Muscle of leg (tissue), 16 donors: ENCODE measurements at places on chromosomes 6 and 20. TPM values are rescaled to one million over a fixed set of nuclear protein-coding genes. Genes with fewer than 3 reads are reported as not detected.

GRCh38 chr6:154308986-154309385 lies 47.6 kb downstream of the IPCEF1 start:
- H3K4me1 ChIP-seq = no peaks in the 10 kb centered on the region
- no peaks in the 10 kb centered on the region for H3K36me3 ChIP-seq
- H3K27ac ChIP-seq = no peak overlapping the region
- H3K27me3 ChIP-seq = no peaks in the 10 kb centered on the region
- H3K4me3 ChIP-seq = no peak overlapping the region

DNA sequence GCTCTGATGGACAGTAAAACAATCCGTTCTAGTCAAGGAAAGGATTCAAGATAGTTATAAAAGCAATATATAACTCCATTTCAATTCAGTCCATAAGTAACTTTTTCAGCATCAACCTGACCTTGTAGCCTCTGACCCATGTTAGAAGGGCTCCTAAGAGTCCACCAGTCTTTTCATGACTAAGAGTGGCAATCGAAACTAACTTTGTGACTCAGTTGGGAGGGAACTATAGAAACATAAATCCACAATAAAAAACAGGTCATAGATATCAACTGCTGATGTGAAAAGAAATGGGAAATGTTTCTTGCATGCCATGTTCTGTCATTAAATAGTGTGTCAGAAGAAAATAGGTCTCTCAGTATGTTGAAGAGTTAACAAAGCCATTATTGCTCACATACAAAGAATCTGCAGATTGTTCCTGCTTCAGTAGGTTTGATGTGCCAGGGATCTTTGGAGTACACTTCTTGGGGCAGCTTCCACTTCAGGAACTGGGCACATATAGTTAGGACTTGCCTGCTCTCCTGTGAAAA lies 16.2 kb upstream of the RBL1 start:
- H3K36me3 ChIP-seq = no peaks in the 10 kb centered on the region
- H3K4me3 ChIP-seq = no peak overlapping the region
- no peaks in the 10 kb centered on the region for H3K27me3 ChIP-seq
- DNase-seq = no peak
- no peaks in the 10 kb centered on the region for H3K4me1 ChIP-seq

DNA sequence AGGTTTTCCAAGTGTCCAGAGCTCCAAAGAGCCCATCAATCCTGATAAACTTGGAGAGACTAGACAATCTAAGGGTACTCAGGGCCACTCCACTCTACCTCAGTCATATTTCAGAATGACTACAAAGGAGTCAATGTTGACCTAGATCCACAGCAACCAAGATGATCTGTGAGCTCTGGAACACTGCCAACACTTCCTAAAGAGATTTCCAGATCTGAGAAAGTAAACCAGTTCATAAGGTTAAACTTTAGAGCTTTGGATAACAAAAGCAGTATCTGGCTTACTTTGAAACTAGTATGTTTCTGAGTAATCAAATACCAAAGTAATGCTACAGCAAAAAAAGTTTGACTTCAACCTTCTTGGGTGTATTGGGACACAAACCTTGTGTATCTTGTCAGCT lies 122.7 kb downstream of the BTBD9 start:
- H3K27ac ChIP-seq = no peak overlapping the region
- no peaks in the 10 kb centered on the region for H3K36me3 ChIP-seq
- no peaks in the 10 kb centered on the region for H3K4me1 ChIP-seq
- H3K4me3 ChIP-seq = no peak overlapping the region

RIPOR3 gene
- 5.0 TPM for total RNA-seq

EFCAB8 gene
- 0.22 TPM for total RNA-seq

- DNase-seq = no peak
- H3K27me3 ChIP-seq = no peaks in the 10 kb centered on the region
- H3K4me1 ChIP-seq = no peaks in the 10 kb centered on the region
Measured at GRCh38 chr6:170375661-170376060, 69.1 kb downstream of the FAM120B start.

DNA sequence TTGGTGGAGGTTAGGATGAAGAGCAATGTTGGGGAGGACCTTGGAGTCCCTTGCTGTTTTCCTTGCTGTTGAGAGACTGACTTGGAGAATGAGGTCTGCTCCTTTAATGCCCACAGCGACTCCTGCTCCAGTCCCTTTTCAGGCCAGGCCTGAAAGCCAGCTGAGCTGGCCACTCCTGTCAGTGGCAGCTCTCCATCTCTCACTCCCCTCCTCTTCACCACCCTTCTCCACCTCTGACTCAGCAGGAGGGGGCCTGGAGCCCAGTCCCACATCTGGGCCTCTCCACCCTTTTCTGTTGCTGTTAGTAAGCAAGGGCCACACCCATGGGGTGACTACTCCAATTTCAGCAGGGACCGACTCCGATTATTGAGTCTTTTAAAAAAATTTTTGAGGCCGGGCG lies 2.2 kb downstream of the SNX21 start:
- peaks cover 29% of the 10 kb centered on the region for H3K36me3 ChIP-seq
- peaks cover 32% of the 10 kb centered on the region for H3K4me1 ChIP-seq
- peak; percentile 68 for DNase-seq
- H3K4me3 ChIP-seq = peak overlapping the region; percentile 5
- peak overlapping the region; percentile 59 for H3K27ac ChIP-seq
- H3K27me3 ChIP-seq = no peaks in the 10 kb centered on the region

GRCh38 chr20:7703996-7704395 lies 236.3 kb downstream of the HAO1 start:
- no peaks in the 10 kb centered on the region for H3K36me3 ChIP-seq
- no peak for DNase-seq
- H3K27ac ChIP-seq = no peak overlapping the region
- H3K27me3 ChIP-seq = no peaks in the 10 kb centered on the region
- H3K4me3 ChIP-seq = no peak overlapping the region

DNA sequence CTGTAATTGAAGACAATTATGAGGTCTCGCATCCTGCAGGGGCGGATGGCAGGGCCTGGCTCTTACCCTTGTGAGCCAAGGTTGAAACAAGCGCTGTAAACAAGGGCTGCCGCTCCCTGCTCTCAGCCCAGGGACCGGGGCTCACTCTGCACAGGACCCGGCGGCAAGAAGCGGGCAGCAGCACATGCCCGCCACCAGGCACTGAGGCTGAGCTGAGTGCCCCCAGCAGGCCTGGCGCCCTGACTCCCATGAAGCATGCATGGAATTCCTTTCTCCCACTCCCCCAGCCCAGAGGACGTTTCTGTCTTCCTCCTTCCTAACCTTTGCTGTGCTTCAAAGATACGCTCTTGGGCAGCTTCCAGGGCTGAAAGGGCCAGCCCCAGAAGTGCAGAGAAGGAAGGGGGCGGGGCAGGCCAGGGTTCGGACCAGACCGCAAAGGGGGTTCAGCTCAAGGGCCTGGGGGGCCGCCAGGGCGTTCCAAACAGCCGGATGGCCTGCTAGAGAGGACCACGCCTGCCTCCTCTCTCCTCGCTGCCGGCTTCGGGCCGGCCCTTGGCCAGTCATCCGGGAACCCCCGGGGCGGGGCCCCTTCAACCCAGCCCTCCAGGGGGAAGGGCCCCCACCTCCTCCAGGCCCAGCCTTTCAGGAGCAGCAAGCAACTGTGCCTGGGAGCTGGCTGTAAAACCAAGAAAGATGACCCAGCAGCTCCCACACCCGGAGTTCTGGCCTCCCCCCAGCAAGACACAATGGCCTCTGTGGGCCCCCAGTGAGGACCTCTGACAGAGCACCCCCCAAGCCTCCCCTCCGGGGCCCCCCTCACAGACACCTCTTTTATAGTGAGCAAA lies 109.9 kb downstream of the NOL4L start:
- DNase-seq = peak; percentile 97
- H3K4me3 ChIP-seq = peak overlapping the region; percentile 40
- H3K27me3 ChIP-seq = no peaks in the 10 kb centered on the region

SLC22A2 gene
- total RNA-seq = 0.04 TPM

PNPLA1 gene
- total RNA-seq = not detected

- no peak overlapping the region for H3K4me3 ChIP-seq
- no peaks in the 10 kb centered on the region for H3K36me3 ChIP-seq
- no peak overlapping the region for H3K27ac ChIP-seq
- peaks cover 16% of the 10 kb centered on the region for H3K4me1 ChIP-seq
Measured at GRCh38 chr6:101396548-101397173, 3.2 kb downstream of the GRIK2 start.

PDYN gene
- not detected for total RNA-seq

- no peak overlapping the region for H3K4me3 ChIP-seq
- no peaks in the 10 kb centered on the region for H3K36me3 ChIP-seq
- H3K4me1 ChIP-seq = no peaks in the 10 kb centered on the region
Measured at GRCh38 chr6:140956571-140957369, 1176.0 kb upstream of the GJE1 start.

DNA sequence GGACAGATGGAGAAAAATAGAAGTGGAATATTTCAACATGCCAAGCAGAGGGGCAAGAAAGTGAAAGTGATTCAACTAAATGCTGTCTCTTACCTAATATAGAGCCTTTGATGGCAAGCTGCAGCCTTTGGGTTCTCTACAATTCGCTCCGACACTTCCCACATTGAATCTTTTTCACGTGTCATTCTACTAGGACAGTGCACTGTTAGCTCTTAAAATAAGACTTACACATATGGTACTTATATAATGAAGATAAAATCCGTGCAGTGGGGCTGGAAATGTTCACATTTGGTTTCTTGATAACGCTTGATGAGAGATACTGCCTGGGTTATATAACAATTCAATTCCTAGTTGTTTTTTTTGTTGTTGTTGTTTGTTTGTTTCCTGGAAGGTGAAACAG lies 502.4 kb downstream of the LMBRD1 start:
- H3K4me1 ChIP-seq = no peaks in the 10 kb centered on the region
- no peak overlapping the region for H3K27ac ChIP-seq
- H3K27me3 ChIP-seq = no peaks in the 10 kb centered on the region
- no peaks in the 10 kb centered on the region for H3K36me3 ChIP-seq
- no peak for DNase-seq

DNA sequence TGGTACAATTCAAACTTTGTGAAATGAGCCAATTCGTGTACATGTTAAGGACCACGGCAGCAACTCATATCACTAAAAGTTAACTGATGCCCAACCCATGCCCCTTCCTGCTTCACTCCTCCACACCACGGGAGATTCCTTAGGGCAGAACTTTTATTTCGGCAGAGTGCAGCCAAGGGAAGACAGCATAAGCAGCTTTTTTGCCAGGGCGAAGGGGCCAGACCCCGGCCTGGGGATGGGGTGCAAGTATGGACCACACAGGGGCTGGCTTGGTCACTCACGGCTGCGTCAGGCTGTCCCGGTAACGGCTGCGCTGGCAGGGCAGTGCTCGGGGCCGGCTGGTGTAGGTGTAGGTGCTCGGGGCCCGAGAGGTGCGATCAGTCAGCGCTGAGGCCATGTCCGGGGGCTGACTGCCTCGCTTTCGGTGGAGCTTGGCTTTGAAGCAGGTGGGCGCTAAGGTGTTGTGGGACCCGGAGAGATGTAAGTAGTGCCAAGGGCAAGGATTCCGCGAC lies 792 bp downstream of the RSPH3 start:
- DNase-seq = no peak
- peak overlapping the region; percentile 67 for H3K4me3 ChIP-seq
- H3K27me3 ChIP-seq = no peaks in the 10 kb centered on the region
- no peaks in the 10 kb centered on the region for H3K36me3 ChIP-seq
